ENCODE measurements at places on chromosomes 2 and 18.
A peak's percentile ranks its signal among the peaks of the same experiment; 100 is the strongest.

- peak; percentile 99 for DNase-seq
Measured at GRCh38 chr2:111694700-111695101, 189.3 kb downstream of the ANAPC1 start.

GRCh38 chr2:216498379-216499352, at the start of gene RPL37A:
Gene RPL37A, plus strand, starts transcription at chr2:216498844. Its CDS starts 31 bp downstream, at chr2:216498875.
- peak; percentile 94 for DNase-seq

- no peak for DNase-seq
Measured at GRCh38 chr2:106868275-106868674, 17.7 kb downstream of the ST6GAL2 start.

GRCh38 chr2:26561918-26562810, 79.0 kb downstream of the CIB4 start:
- DNase-seq, result no peak

DNA sequence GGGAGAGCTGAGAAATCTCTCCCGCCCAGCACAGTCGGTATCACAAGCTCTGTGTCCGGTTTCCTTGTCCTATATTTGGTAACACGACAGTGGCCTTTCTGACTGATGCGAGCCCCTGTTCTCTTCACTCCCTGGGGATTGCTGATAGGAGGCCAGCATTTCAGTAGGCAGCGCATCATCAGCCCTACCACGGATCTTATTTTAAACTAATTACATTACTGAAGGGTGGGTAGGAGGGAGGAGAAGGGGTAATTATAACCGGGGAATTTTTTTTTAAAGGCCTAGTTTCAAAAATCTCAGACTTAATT, 125.6 kb upstream of the LGALSL start:
- DNase-seq, result no peak

DNA sequence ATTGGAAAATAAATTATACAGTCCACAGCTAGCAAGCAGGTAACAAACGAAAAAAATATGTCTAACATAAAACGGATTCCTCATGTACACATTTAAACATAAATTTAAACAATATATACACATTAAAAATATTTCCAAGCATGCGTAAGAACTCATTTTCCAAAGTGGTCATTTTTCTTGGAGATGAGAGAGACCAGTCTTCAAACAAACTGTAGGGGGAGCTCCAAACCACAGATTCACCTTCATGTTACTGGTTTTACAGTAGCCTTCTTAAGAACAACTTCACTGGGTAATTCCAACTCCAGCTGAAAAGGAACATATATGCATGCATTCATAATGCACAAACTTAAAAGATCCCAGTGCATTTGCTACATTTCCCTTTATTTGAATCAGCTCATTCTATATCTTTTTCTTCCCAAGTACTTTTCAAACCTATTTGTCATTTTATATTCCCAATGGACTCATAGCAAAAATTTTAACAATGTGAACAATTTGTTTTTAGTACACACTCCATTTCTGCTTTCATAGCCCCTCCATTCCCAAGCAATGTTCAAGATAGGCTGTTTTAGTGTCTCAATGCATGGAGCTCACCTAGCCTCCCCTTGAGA, 4.7 kb upstream of the STAMBP start:
- DNase-seq, result peak; percentile 68

GRCh38 chr2:207782238-207783030, 12.7 kb upstream of the FZD5 start:
- DNase-seq, result no peak

DNA sequence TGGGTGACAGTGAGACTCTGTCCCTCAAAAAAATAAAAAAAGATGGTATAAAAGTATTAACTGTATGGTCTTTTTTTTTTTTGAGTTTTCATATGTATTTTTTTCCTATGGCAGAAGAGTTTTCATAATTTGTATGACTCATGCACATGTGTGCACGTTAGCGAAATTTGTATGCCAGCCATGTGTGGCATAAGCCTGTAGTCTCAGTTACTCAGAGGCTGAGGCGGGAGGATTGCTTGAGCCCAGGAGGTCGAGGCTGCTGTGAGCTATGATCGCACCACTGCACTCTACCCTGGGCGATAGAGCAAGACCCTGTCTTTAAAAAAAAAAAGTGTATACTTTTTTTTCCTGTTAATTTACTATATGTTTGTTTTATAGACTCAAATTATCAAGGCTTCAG, 160.8 kb downstream of the TGIF1 start:
- no peak for DNase-seq

DNA sequence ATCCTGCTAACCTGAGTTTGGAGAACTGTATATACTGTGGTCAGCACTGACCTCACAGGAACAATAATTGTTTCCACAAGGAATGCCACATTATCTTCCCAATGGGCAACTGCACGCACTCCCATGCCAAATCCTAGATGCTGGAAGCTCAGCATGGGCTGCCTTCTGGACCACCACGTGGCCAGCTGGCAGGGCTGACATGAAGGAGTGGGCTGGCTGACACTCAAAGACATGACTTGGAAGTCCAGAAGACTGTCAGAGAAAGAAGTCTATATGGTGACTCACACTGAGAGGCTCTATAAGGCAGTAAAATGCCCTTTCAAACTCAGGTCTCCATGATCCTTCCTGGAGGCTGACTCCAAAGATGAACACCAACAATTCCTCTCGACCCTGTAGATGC, 98.4 kb upstream of the RNF152 start:
- DNase-seq, result peak; percentile 57

DNA sequence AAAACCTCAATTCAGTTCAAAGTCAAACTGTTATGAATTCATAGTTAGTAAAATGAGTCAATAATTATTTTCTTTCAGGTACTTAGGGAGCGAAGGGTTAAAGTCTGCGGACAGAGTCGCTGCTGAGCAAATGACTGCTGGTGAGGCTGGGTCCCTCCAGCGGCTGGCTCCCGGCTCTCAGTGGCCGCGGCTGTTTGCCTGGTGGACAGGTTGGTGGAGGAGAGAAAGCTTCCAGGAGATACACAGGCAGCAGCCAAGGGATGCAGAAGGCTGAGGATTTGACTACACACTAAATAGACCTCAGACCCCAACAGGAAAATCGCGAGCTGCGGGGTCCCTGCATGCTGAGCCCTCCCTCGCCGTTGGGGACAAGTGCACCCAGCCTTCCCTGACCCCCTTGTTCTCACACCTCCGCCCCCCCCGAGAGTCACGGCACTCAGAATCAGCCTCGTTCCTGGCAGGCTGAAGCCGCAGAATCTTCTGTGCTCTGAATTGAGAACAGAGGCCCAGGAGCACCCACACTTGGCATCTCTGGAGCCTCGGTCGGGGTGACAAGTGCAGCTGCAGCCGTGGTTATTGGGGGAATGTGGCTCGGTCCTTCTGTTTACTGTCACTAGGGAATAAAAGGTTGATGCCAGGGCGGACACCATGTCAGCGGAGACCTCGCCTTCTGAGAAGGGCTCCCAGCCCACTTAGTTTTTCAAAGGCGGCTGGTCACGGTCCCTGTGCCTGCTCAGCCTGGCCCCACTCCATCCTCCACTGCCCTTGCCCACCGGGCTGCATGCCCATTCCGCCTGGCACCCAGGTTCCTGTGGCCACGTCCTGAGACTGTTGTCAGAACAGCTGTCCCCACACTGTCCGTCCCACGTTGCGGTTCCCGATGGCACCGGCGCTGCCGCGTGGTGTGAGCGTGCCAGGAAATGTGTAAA, 74.0 kb downstream of the SLC66A2 start:
- no peak for DNase-seq
